Stimulated activated CD4-positive, alpha-beta T cell treated with anti-CD3 and anti-CD28 coated beads, Interleukin-2, amount 100 ng/mL, for 48 hours (primary cell): ENCODE measurements at places on chromosomes 7 and 10.

DNA sequence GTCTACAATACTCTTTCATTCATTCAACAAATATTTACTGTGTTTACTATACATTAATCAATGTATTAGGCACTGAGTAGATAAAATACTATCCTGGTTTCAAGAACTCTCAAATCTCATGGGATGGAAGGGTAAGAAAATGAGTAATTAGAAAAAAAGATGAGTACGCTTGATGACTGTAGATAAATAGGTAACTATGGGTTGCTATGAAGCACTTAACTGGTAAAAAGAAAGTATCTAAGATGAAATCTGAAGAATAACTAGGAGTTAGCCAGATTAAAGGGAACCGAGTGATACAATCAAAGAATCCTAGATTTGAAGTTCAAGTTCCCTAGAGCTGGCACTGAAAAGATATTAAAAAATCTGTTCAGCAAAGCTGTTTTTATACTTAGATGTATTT, 62.1 kb downstream of the IQUB start:
- no peak for DNase-seq

GRCh38 chr7:99393355-99394187, 14.8 kb downstream of the PDAP1 start:
- DNase-seq: no peak

GRCh38 chr10:122021379-122021778, 32.4 kb downstream of the TACC2 start:
- DNase-seq: no peak

- DNase-seq: no peak
Measured at GRCh38 chr10:88299787-88300186, 283.3 kb downstream of the RNLS start.

DNA sequence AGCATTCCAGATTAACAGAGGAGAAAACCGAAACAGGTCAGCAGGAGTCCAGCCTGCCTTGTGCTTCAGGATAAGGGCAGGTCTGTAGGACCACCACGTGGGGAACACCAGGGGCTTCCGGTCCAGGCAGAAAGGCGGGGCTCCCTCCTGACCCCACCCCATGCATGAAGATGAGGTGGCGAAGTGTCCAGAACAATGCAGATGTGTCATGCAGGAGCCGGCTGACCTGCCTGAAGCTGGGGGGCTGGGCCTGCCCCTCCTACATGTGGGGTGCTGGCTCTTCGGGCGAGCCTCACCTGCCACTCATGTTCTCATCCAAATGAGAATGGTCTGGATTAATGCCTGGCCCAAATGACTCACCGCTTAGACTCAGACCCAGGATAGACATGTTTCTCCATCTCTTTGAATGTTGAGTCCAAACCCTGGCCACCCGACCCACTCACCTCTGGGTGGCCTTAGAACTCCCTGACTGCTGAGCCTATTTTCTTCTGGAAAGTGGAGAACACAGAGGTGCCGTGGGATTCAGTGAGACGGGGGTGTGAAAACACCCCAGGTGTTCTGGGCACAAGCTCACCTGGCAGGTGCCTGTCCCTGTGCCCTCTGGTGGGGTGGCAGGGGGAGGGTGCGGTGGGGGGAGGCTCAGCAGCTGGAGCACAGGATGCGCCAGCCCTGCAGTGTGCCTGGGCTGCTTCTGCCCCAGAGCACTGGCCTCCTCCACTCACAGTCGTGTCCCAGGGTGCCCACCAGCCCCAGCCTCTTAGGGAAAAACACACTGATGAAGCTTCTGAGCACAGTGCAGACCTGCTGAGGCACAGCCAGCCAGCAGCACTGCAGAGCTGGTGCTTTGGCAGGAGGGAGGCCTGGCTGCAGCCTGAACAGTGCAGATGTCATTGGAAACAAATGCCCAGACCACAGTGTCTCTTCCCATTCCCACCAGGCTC, 55.2 kb upstream of the GDF10 start:
- no peak for DNase-seq

DNA sequence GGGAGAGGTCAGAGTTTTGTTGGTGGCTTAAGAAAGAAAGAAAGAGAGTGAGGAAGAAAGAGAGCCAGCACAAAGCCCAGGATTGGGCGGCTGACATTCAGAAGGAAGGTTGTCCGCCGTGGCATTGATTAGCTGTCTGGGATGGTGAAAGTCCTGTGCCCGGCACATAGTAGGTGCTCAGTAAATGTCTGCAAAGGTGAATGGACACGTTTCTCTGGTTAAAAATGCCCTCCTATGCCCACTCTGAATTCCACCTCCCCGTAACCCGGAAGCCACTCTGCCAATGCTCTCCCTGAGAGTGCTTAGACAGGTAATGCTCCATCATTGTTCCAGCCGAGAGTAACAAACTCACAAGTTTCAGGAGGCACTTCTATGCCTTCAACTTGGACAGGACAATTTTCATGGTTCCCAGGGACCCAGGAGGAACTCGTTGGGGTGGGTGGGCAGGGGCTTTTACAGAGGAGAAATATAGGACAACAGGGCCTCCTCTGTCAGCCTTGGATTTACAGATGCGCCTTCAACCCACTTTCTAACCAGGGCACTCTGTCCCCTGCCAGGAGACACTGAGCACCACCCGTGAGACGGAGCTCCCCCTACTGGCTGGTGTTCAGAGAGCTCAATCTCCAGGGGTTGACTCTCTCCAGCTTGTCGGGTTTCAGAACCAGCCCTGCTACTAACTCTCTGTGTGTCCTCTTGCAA, 411.5 kb upstream of the ZMIZ1 start:
- DNase-seq: peak; percentile 75

DNA sequence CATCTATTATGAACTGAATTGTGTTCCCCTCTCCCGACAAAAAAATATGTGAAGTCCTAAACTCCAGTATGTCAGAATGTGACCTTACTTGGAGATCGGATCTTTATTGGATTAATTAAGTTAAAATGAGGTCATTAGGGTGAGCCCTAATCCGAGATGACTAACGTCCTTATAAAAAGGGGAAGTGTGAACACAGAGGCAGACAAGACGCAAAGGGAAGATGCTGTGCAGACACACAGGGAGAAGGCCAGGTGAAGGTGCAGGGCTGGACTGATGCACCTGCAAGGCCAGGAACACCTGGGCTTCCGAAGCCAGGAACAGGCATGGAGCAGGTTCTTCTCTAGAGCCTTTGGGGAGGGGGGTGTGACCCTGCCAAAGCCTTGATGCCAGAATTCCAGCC, 187.8 kb downstream of the PARD3 start:
- DNase-seq: no peak

DNA sequence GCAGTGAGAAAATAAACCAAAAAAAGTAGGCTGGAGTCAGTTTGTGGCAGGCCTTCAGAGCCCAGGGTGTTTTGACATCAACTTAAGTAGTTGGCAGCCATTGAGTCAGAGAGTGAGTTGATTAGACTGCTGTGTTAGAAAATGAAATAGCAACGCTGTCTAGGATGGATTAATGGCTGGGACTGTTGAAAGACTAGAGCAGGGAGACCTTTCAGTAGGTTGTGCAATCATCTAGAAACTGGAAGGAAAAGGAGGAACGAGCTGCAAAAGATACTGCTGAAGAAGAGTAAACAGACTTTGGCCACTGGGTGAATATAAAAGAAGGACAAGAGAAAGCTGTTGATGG, 28.6 kb upstream of the TRIL start:
- no peak for DNase-seq

GRCh38 chr7:100949227-100949932, at the start of gene MUC3A:
Gene MUC3A, plus strand, starts transcription at chr7:100949534. Its CDS starts 91 bp downstream, at chr7:100949625.
- DNase-seq: no peak

DNA sequence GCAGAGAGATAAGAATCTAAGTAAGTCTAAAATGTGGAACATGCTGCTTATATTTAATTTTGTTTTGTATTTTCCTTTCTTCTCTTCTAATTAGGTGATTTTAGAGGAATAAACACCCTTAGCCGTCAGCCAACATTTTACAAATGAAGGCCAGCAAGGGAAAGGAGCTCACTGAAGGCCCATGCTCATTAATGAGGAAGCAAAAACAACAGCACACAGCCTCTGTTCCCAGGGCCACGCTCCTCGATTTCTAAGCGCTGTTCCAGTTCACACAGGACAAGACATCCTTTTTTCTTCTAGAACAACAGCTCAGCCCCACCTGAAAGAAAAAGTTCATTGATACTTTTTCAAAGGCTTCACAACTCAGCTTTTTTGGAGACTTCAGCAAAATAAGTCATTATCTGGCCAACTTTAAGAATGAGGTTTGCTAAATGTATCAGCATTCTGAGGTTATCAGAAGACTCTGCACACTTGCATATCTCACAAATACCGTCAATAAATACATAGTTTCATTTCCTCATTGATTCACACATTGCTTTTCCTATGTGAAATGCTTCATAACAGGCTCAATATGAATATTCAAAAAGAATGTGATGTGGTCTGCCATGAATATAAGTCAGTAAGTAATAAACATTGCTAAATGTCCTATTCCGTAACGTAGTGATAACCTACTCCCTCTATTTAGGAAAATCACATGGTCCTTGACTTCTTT, 34.8 kb upstream of the SFMBT2 start:
- DNase-seq: no peak

DNA sequence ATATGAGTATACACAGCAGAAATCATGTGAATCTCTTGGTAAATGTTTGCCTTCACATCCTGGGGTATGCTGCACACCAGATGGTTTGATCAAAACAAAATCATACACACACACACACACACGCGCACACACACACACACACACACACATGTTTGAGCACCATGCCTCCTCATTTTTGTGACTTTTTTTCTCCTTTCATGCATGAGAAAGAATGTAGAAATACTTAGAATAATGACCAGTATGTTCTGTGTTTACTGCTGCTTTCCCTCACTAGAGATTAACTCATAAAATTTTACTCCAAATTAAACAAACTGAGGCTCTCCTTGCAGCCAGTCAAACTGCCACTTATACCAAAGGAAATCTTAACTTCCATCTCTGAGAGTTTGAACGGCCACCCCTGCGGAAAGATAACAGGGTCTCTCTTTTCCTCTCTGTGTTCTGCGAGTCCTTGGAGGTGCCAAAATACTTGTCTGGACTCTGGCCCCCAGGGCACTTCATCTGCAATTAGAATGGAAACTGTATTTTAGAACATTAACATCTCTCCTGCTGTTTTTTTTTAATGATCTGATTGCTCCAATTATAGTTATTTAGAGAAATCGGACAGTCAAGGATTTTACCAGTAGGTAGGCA, 320.8 kb upstream of the NFE2L3 start:
- no peak for DNase-seq

DNA sequence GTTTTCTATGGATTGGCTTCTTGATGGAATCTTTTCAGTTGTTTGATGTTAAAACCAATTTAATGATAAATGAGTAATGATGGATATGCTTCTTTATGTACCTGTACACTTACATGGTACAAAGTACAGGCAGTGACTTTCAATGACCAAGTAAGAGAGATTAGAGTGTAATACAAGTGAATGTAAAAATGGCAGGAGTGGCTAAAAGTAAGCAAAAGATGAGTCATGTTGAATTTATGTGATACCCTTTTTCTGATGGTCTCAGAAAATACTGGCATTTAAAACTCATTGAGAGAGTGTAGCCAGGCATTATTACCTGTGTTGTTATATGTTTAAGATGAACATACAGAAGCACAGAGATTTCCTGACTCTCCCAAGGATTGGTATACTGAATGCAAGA, 97.1 kb downstream of the GPR85 start:
- DNase-seq: no peak

- DNase-seq: no peak
Measured at GRCh38 chr10:72162978-72163377, 52.8 kb upstream of the ANAPC16 start.

DNA sequence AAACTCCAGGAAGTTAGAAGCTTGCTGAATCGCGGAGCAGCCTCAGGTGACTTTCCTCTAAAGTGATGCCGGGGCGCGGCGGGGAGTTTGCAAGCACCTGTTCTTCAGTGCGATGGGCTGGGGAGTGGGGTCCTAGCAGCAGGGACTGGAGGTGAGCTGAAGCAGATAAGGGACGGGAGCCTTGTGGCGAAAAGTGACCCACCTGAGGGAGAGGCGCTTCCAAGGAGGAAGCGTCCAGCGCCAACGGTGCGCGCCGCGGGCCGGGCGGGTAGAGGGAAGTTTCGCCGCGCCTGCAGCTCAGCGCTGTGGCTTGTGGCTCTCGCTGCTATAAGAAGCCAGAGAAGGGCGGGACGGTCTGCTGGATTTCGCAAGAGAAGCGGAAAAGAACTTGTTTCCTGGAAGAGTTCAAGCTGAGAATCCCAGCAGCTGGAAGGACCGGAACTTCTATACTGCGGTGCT, at the start of gene STEAP4:
Gene STEAP4 (minus strand): TSS at position 305 of the 459 bp plus-strand sequence. CDS start 22,625 bp downstream, outside the sequence.
- DNase-seq: no peak
